ENCODE measurements at places on chromosomes 2 and 18. TPM values are rescaled to one million over a fixed set of nuclear protein-coding genes. Genes with fewer than 3 reads are reported as not detected.

GRCh38 chr2:44169155-44169898 lies 652 bp downstream of the PPM1B start:
- peaks cover 41% of the 10 kb centered on the region for H3K4me1 ChIP-seq
- peak overlapping the region; percentile 96 for H3K4me3 ChIP-seq
- H3K27me3 ChIP-seq: no peaks in the 10 kb centered on the region
- peak overlapping the region; percentile 98 for H3K27ac ChIP-seq
- DNase-seq: peak; percentile 86

- no peak overlapping the region for H3K27ac ChIP-seq
- DNase-seq: no peak
- no peaks in the 10 kb centered on the region for H3K4me1 ChIP-seq
- no peak overlapping the region for H3K4me3 ChIP-seq
- no peaks in the 10 kb centered on the region for H3K27me3 ChIP-seq
- no peaks in the 10 kb centered on the region for H3K36me3 ChIP-seq
Measured at GRCh38 chr2:193566276-193566675, 1371.5 kb upstream of the TMEFF2 start.

DNA sequence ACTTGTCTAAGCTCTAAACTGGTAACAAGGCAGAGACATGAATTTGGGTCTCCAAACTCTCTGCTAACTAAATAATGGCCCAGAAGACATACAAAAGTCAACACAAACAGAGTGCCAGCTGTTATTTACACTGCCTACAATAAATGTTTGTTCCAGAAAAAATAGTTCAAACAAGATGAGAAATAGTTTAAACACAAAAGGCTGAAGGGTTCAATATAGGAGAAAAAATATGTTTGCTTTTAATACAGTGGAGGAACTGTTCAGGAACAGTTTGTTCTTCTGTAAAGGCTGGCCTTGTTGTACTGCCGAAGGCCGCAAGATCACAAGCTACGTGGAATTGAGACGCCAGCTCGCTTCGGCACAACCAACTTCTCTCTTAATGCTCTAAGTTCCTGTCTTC lies 74.6 kb downstream of the AFF3 start:
- no peak overlapping the region for H3K4me3 ChIP-seq
- no peaks in the 10 kb centered on the region for H3K27me3 ChIP-seq
- H3K27ac ChIP-seq: no peak overlapping the region
- no peaks in the 10 kb centered on the region for H3K4me1 ChIP-seq
- DNase-seq: no peak

DNA sequence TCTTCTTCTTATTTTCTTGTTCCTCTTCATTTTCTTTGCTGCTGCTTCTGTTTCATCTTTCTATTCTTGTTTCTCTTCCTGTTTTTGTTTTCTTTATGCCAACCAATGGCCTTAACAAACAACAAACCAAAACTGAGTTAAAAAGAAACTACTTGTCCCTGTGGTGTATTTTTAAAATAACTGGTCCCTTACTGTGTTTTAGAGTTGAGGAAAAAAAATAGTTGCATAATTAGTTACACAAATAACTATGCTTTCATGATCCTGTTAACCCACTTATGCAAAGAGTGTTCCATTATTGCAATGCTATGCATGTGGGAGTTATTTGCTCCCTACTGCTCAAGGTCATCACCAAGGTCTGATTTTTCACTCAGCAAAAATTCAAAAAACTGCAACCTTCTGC lies 39.5 kb upstream of the IMP4 start:
- no peak overlapping the region for H3K27ac ChIP-seq
- H3K36me3 ChIP-seq: no peaks in the 10 kb centered on the region
- DNase-seq: no peak
- H3K4me1 ChIP-seq: no peaks in the 10 kb centered on the region
- no peak overlapping the region for H3K4me3 ChIP-seq
- peaks cover 9% of the 10 kb centered on the region for H3K27me3 ChIP-seq

- no peaks in the 10 kb centered on the region for H3K36me3 ChIP-seq
- H3K27me3 ChIP-seq: no peaks in the 10 kb centered on the region
- no peak overlapping the region for H3K4me3 ChIP-seq
- H3K4me1 ChIP-seq: no peaks in the 10 kb centered on the region
- no peak for DNase-seq
Measured at GRCh38 chr2:55431982-55432627, 12.4 kb upstream of the CCDC88A start.

DNA sequence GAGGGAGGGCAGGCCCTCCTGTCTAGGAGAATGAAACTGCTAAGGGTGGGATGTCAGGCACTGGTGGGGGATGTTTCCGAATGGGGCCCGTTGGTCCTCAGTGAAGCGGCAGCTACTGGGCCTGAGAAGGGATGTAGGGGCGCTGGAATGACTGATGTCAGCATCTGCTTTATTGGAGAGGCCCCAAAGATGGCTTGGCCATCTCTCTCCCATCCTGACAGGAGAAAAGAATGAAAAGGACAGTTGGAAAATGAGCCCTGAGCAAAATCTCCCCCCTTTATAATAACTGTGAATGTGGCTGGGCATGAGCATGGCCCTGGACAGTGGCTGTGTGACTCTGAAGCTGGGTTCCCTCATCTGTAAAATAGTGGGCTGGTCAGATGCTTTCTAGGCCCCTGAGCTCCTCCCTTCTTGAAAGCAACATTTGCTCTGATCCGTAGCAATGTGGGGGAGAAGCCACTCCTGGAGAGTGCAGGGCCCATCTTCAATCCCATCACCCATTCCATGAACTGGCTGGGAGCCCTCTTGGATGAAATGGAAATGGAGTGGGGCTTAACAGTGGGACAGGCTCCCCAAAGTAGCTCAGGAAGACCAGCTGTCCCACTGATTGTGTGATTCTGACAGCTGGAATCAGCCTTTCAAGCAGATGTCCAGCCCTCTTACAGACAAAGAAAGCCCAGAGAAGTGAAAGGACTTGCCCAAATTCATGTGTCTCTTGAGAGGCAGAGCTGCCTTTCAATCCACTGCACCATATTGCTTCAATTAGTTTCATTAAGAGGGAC lies 232.7 kb upstream of the SMAD2 start:
- no peak for DNase-seq
- H3K4me3 ChIP-seq: no peak overlapping the region
- H3K27ac ChIP-seq: no peak overlapping the region
- no peaks in the 10 kb centered on the region for H3K36me3 ChIP-seq
- peaks cover 10% of the 10 kb centered on the region for H3K27me3 ChIP-seq
- peaks cover 17% of the 10 kb centered on the region for H3K4me1 ChIP-seq

DNA sequence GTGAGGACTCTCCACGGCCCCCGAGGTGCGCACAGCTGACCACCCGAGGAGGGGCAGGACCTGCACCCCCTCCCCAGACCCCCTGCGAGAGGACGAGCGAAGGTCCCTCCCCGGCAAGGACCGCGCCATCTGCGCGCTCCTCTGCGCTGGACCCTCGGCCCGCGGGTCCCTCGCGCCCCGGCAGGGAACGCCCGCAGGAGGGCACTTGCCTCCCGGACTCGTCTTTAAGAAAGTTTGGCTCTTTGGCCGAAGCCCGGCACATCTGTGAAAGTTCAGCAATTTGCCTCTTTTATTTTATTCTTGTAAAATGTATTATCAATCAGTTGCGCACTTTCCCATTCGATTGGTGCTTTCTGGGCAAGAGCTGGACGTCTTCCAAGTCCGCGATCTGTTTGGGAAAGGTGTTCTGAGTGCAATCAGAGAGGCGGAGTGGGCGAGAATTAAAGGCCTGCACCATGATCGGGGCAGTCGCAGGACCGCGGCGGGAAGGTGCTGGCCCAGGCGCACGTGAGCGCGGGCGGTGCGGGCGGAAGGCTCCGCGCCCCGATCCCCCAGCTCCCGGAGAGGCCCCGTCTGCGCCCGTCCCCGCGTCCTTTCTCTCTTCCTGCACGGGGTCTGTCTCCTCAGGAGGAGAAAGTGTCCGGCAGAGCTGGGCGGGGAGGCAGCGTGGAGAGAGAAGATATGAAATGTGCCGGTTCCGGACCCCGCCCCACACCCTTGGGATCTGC lies 1.6 kb upstream of the ALKAL2 start:
- peak; percentile 32 for DNase-seq
- peaks cover 24% of the 10 kb centered on the region for H3K27me3 ChIP-seq
- no peak overlapping the region for H3K27ac ChIP-seq
- peak overlapping the region; percentile 48 for H3K4me3 ChIP-seq
- H3K4me1 ChIP-seq: peaks cover 22% of the 10 kb centered on the region

DNA sequence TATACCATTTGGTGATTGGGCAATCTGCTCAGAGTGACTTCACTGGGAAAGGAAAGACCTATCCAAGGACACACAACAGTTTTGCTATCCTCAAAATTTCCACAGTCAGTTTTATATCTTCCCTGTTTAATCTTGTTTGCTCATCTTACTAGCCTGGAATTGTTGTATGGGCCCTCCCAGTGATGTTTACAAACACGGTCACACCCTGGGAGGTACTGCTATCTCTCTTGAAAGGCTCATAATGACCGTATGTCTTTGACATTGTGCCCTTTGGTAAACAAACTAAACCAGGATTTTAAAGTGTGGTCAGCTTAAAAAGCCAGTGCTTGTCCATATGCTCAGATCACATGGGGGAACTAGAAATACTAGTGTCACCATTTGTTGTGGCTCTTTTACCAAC lies 277.0 kb downstream of the CDH2 start:
- no peak overlapping the region for H3K4me3 ChIP-seq
- DNase-seq: no peak
- no peaks in the 10 kb centered on the region for H3K27me3 ChIP-seq
- no peak overlapping the region for H3K27ac ChIP-seq

- peaks cover 5% of the 10 kb centered on the region for H3K4me1 ChIP-seq
- no peaks in the 10 kb centered on the region for H3K27me3 ChIP-seq
- no peak overlapping the region for H3K4me3 ChIP-seq
- no peak overlapping the region for H3K27ac ChIP-seq
- H3K36me3 ChIP-seq: no peaks in the 10 kb centered on the region
Measured at GRCh38 chr2:203621981-203622515, 84.4 kb upstream of the CD28 start.

- H3K36me3 ChIP-seq: no peaks in the 10 kb centered on the region
- no peak for DNase-seq
- H3K4me1 ChIP-seq: no peaks in the 10 kb centered on the region
- no peak overlapping the region for H3K4me3 ChIP-seq
- H3K27ac ChIP-seq: no peak overlapping the region
Measured at GRCh38 chr2:194301946-194302345, 1355.1 kb upstream of the SLC39A10 start.

DNA sequence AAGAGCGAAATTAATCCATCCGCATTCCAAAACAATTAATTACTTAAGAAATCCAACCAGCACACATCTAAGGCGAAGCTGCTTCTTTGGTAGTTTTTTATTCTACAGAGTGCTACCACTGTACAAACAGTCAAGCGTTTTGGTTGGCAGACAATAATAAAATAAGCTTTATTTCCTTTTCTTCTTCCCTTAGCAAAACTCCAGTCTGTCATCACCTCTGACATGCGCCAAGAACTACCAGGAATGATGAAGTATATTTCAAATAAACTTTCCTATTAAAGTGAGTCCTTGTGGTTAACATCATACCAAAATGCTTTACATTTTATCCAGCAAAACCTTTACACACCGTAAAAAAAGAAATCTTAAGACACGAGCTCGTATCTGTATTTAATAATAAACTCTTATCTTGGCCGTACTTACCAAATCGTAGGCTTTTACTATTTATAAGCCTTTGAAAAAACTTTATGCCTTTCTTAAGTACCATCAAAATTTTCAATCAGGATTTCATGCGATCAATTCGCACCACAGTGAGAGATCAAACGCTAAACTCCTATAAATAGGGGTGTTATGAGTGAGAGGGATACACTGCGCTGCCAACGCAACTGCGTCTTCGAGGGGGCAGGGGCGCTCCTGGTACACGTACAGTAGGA lies 1.3 kb downstream of the ATL2 start:
- H3K36me3 ChIP-seq: no peaks in the 10 kb centered on the region
- H3K4me3 ChIP-seq: peak overlapping the region; percentile 88
- peaks cover 37% of the 10 kb centered on the region for H3K4me1 ChIP-seq
- peak overlapping the region; percentile 87 for H3K27ac ChIP-seq
- DNase-seq: peak; percentile 38
- H3K27me3 ChIP-seq: no peaks in the 10 kb centered on the region

The PLGLB1 gene
- total RNA-seq: 8.2 TPM

The NYAP2 gene
- 0.20 TPM for total RNA-seq

The SLC9A4 gene
- not detected for total RNA-seq

The SLC4A5 gene
- 12.7 TPM for total RNA-seq

The NR4A2 gene
- total RNA-seq: 398 TPM

The ATRAID gene
- total RNA-seq: 77.3 TPM

The EML4 gene
- 293 TPM for total RNA-seq

Data from CD4-positive, CD25-positive, alpha-beta regulatory T cell (primary cell).